GM12865 (cell line): ENCODE measurements at places on chromosomes 7 and 10.
A peak's percentile ranks its signal among the peaks of the same experiment; 100 is the strongest.

GRCh38 chr7:118094044-118094443 is 89.9 kb upstream of the LSM8 start:
- DNase-seq, result no peak

DNA sequence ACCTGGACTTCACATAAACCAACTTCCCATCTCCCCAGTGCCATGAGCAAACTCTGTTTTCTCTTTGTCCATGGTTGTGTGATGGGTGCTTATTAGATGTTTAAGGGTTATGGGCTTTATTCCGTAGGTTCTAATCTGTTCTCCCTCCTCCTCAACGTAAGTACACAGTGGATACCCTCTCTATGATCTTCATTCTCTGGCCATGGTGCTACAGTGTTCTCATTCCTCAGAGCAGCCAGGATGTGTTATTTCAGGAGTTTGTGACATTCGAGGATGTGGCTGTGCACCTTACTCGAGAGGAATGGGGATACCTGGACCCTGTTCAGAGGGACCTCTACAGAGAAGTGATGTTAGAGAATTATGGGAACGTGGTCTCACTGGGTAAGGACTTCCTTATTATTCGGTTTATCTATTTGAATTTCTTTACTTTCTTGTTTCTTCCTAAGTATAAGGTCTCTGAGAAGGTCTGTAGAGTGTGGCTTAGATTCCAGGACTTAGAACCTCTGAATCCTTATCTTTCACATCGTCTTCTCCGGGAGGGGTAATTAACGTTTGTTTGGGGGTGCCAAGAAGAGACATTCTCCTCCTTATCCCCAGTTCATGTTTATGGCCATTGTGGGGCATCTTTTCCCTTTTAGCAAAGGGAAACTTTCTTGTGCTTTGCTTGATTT is 3.8 kb downstream of the ZNF655 start:
- DNase-seq, result no peak

DNA sequence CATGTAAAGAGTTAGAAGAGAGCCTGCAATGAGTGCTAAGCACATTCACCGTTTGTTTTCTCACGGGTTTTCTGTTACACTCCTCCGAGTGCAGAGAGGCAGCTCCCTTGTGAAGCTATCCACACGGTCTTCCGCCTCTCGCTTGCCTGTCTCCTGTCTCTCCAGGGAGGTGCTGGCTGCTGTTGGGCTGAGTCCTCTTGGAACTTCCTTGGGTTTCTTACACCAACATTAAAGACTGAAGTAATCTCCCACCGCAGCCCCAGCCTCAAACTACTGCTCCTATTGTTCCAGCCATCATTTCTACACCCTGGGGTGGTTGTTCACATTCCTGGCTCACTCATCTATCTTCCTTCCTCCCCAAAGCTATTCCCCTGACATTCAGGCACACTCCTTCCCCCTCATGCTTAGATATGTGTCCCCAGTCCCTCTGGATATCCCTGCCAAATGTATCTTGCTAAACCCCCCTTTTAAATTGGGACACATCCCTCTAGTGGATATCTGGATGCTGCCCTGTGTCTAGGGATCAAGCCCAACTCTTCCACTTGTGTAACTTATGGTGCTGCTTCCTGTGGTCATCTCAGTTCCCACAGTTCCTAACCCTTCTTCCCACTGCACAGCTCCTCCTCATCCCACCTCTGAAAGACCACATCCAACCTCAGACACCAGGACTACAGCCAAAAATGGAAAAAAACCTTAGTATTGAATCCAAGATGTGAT is 14.1 kb downstream of the ESYT2 start:
- no peak for DNase-seq

GRCh38 chr10:94076325-94076841 is 82.7 kb downstream of the PLCE1 start:
- DNase-seq, result no peak

GRCh38 chr7:88290491-88290890 is 16.2 kb downstream of the STEAP4 start:
- no peak for DNase-seq

GRCh38 chr10:131496351-131497052 is 185.0 kb upstream of the TCERG1L start:
- no peak for DNase-seq

GRCh38 chr7:78073609-78074382 is 275.2 kb downstream of the PHTF2 start:
- DNase-seq, result no peak

GRCh38 chr7:96833676-96834453 is 124.2 kb upstream of the SEM1 start:
- no peak for DNase-seq

DNA sequence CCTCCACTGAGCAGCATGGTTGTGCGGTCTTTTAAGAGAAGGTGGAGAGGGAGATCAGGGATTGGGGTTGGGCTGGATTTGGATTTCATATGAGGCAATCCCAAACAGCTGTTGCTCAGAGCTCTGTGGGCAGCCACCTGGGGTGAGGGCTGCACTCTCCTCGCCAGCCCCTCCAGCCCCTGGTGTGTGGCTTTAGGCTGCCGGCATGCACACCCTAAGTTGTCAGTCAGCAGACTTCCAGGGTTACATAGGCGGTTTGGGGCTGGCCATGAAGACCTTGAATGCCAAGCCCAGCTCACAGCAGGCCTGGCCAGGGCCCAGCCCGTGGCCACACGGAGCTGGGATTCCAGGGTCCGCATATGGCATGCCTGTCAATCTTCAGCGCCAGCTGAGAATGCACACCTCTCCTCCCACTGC is 54.8 kb downstream of the ZMIZ1 start:
- no peak for DNase-seq

DNA sequence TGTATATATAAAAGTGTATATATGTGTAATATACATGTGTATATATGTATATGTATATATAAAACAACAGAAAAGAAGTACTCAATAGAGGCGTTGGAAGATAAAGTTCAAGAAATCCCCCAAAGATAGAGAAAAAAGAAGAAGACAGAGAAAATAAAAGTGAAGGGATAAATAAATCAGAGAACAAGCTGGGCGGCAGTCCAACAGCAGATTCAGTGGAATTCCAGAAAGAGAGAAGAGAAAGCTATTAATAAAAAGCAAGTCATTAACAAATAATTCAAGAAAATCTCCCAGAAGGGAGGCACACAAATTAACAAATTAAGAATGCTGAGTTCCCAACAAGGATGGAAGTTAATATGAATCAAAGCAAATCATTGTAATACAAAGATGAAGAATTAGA is 59.3 kb upstream of the RNF148 start:
- no peak for DNase-seq

DNA sequence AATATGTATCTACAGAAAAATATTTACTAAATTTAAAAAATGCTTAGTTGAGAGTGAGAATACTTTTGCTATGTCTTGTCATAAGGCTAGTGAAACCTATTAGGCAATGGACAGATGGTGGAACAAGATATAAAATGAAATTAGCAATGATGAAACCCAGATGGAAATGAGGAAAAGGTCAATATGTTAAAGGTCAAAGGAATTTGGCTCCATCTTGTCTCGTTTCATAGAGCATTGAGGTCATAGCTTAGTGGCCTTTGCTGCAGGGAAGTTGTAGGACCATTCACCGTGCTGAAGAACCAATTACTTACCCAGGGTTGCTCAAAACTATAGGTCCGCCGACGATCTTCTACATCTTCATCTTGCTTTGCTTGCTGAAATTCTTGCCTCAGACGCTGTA is 683.9 kb downstream of the PARD3 start:
- no peak for DNase-seq

GRCh38 chr7:12692479-12693259 is 5.2 kb downstream of the ARL4A start:
- no peak for DNase-seq

- DNase-seq, result no peak
Measured at GRCh38 chr10:79404690-79405131, 40.7 kb downstream of the ZCCHC24 start.

- no peak for DNase-seq
Measured at GRCh38 chr7:135486261-135486920, 23.5 kb downstream of the CNOT4 start.

DNA sequence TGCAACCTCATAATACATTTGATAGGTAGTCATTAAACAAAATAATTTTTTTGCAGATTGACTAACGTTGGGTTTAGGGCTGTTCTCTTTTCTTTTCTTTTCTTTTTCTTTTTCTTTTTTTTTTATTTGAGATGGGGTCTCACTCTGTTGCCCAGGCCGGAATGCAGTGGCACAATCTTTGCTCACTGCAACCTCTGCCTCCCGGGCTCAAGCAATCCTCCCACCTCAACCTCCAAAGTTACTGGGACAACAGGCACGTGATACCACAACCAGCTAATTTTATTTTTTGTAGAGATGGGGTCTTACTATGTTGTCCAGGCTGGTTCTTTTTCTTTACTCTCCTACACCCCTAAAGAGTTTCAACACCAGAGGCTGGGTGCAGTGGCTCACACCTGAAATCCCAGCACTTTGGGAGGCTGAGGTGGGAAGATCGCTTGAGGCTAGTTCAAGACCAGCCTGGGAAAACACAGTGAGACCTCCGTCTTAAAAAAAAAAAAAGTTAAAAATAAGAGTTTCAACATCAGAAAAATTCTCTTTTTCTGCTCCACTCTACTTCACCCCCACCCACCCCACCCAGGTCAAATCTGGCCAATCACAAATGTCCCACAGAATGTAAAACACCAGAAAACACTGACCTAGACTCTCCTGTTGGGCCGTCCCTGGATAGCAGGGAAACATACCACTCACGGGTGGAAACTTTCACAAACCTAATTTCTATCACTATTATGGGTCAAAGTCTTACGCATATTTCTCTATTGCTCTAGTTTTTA is 3.0 kb downstream of the HIP1 start:
- no peak for DNase-seq

DNA sequence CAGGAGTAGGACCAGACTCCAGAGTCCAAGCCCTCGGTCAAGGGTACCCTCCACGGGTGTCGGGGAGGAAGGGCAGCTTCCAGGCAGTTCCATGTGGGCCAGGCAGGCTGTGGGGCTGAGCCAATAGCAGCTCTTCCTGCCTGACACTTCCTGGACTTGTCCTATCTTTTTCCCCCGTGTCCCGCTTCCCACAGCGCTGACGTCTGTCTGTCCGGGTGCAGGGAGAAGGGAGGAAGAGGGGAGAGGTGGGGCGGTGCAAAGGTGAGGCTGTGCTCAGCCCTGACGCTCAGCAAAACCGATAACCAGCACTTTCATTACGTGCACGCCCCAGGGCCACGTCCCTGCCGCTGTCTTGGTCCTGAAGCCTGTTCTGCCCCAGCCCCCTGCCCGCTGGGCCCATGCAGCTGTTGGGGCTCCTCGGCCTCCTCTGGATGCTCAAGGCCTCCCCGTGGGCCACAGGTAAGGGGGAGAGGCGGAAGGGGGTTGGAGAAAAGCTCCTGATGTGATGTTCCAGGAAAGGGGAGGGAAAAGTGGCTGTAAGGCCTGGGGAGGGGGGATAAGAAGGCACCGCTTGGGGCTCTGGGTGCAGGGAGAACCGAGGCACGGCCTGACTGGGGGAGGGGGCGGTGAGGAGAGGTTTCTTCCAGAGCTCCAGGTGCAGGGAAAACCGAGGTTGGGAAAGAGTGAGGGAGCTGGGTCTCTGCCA is at the start of gene MUC3A:
Gene MUC3A (plus strand): TSS at position 308 of the 706 bp plus-strand sequence. CDS start 91 bp downstream, at position 399.
- DNase-seq, result no peak

GRCh38 chr10:97888641-97889262 is 39.1 kb downstream of the GOLGA7B start:
- DNase-seq, result no peak

DNA sequence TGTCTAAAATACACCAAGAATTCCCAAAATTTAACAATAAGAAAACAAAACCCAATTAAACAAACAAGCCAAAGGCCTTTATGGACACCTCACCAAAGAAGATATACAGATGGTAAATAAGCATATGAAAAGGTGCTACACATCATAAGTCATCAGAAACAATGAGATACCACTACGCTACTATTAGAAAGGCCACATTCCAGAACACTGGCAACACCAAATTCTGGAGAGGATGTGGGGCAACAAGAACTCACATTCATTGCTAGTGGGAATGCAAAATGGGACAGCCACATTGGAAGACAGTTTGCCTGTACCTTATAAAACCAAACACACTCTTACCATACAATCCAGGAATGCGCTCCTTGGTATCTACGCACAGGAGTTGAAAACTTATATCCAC is 291.4 kb downstream of the TNS3 start:
- no peak for DNase-seq

DNA sequence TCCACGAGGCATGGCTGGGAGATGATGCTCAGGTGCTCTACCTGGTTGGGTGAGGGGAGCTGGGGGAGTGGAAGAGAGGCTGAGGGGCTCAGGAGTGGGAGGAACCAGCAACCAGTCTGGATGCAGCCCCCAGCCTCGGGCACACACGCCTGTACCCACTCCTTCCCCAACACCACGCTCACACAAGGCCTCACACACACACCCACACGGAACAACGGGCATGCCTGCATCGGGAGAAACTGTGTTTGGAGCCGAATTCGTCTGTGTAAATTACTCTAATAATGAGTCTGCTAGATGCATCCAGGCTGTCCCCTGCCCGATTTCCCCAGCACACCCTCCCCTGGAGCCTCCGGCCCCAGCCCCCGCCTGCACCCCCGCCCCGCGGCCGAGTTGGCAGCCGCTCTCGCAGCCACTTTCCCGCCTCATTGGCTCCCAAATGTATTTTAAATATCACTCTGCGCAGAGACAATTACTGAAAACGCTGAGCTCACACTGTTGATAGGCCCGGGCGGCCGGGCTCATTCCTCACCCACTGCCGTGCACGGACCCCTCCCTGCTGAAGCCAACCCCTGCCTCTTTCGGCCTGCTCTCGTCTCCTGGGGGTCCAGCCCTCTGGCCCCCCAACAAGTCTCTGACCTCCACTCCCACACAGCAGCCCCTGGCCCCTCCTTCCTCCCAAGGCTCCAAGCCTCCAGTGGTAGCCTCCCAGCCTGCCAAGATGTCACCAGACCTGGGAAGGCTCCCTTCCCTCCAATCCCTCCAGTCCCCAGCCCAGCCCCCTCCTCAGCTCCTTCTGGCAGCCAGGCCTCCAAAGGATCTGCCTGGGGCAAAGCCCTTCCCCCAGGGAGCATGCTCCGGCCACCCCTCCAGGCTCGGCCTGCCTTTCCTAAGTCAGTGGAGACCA is 11.1 kb downstream of the H2BK1 start:
- DNase-seq, result no peak

- DNase-seq, result peak; percentile 69
Measured at GRCh38 chr7:24834128-24834798, 77.0 kb upstream of the GSDME start.
